ENCODE measurements at places on chromosomes 6 and 20. TPM values are rescaled to one million over a fixed set of nuclear protein-coding genes. Genes with fewer than 3 reads are reported as not detected.
A peak's percentile ranks its signal among the peaks of the same experiment; 100 is the strongest.

- DNase-seq = peak; percentile 56
Measured at GRCh38 chr20:18719426-18719825, 94.2 kb upstream of the SCP2D1 start.

DNA sequence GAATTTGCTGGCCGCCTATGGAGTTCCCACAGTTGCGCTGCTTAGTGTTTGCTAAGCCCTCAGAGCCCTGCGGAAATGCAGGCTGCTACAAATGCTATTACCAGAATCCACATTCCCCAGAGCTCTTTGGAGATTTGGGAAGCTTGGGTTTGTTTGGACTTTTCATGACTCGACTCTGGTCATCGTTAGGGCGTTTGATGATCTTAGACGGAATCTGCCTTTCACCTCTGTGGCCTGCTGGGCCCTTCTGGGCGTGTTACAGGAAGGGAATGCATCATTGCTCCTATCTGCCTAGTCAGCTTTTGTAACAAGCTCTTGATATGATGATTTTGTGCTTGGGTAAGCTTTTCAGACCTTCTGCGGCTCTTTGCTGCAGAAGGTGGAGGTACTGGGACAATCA, 50.8 kb downstream of the EYA2 start:
- DNase-seq = peak; percentile 30

- DNase-seq = no peak
Measured at GRCh38 chr6:166472636-166473035, 89.9 kb upstream of the MPC1 start.

DNA sequence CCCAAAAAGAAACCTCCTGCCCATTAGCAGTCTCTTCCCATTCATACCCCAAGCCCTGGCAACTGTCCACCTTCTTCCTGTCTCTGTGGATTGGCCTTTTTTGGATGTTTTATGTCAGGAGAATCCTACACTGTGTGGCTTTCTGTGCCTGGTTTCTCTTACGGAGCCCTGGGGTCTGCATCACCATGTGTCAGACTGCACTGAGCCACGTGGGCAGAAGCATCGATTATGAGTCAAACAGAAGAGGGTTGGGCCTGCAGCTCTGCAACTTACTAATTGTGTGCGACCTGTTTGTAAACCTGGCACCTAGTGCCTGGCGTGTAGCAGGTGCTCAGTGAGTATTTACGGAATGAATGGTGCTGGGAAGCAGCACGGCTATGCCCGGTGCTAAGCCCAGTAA, 62.6 kb downstream of the IGF2R start:
- peak; percentile 63 for DNase-seq

- DNase-seq = peak; percentile 20
Measured at GRCh38 chr6:2563635-2564034, 187.1 kb downstream of the MYLK4 start.

GRCh38 chr6:34393191-34393965, 909 bp upstream of the NUDT3 start:
- no peak for DNase-seq

- DNase-seq = no peak
Measured at GRCh38 chr6:101163611-101164010, 229.9 kb upstream of the GRIK2 start.

SEMG1 gene
- total RNA-seq = not detected

KCNQ2 gene
- not detected for total RNA-seq

DNA sequence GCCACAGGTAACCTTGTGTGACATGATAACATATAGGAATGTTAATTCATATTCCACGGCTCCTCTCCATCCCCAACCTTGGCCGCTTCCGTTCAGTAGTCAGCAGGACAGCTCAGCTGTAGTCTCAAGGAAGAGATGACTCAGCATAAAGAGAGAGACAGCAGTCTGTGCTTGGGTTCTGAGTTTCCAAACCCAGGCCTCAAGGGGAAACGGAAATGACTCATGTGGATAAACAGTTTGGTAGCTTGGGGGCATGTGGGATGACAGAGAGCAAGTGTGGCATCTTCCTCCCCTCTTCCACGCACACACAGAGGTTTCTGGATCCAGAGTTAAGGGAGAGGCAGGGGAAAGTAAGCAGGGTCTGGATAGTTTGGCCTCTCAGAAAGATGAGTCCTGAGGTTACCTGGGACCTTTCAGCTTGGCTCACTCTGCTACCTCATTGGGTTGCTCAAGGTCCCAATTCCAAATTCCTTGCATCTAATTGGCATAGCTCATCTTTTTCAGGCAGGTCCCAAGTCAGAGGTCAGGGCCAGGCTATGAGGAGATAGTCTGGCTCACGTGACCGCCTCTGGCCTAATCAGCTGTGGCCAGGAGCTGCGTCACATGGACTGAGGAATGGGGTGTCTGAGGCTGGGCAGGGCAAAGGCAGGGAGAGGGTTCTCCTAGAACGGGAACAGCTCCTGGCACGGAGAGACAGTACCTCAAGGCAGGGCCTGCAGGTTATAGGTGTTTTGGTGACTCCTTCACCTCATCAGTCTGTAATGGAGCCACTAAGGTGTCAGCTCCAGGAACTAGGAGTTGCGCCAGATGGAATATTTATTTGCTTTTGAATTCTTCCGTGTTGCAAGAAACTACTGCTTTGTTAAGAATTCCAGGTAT, 36.5 kb upstream of the MLN start:
- DNase-seq = peak; percentile 98

RPRD1B gene
- total RNA-seq = 8.4 TPM

DACT2 gene
- not detected for total RNA-seq

JPH2 gene
- 0.83 TPM for total RNA-seq

GRCh38 chr6:115583290-115583689, 477.4 kb downstream of the FRK start:
- DNase-seq = no peak

DNA sequence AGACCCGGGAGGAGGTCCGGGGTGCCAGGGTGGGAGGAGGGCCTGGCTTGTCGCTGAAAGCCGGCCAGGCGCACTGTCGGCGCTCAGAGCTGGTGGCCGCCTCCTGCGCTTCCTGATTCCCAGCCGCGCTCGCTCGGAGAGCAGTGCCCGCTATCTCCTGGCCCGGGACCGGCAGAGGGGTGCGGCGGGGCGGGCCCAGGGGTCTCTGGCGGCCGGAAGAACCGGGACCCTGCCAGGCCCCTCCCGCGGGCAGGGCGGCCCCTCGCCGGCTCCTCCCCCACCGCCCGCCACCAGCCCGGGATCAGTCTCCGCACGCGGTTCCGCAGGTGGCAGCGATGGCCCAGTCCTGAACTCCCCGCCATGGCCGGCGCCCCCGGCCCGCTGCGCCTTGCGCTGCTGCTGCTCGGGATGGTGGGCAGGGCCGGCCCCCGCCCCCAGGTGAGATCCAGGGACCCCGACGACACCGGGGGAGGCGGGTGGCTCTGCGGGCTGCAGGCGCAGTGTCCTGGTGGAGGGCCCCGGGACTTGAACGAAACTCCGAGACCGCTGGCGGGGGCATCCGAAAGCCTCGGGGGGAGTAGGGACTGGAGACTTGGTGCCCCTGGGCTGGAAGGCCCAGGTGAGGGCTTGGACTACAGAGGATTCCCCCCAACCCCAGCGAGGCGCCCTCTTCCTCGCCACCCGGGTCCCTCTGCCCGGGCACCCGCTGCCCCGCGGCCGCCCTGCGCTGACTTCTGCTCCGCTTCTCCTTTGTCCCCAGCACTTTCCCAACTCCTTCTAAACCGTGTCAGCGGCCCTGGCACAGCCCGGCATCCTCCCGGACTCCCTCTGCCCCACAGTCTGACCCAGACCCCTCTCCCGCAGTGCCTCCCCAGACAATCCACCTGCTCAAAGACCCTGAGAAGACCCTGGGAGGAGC, at the start of gene GLP1R:
Gene GLP1R, plus strand, starts transcription at position 301 of the 919 bp plus-strand sequence. Its CDS starts 60 bp downstream, at position 361.
- DNase-seq = no peak
